ENCODE measurements at places on chromosomes 6 and 20.

DNA sequence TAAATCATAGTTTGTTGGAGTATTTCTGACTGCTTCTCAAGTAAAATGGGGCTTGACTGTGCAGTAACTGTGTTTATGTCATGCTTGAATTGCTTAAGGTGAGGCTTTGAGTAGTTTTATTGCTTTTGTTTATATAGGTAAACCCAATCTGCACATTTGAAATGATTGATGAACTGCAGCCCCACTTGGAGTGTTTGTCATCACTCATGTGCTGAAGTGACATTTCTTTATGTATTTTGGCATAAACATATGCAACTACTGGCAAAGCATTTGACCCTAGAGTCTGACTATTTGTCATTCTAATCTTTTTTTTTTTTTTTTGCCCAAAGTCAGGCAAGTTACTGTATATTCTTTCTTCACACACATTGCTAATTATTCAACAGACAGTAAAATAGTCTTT lies 491.4 kb upstream of the POU3F2 start:
- no peak overlapping the region for H3K4me3 ChIP-seq
- H3K36me3 ChIP-seq = no peaks in the 10 kb centered on the region
- DNase-seq = no peak
- no peaks in the 10 kb centered on the region for H3K27me3 ChIP-seq
- H3K27ac ChIP-seq = no peak overlapping the region
- H3K4me1 ChIP-seq = no peaks in the 10 kb centered on the region

- H3K4me3 ChIP-seq = no peak overlapping the region
- no peaks in the 10 kb centered on the region for H3K4me1 ChIP-seq
- no peaks in the 10 kb centered on the region for H3K36me3 ChIP-seq
- peak; percentile 24 for DNase-seq
Observed at GRCh38 chr20:59810449-59811187, 122.8 kb downstream of the SYCP2 start.

DNA sequence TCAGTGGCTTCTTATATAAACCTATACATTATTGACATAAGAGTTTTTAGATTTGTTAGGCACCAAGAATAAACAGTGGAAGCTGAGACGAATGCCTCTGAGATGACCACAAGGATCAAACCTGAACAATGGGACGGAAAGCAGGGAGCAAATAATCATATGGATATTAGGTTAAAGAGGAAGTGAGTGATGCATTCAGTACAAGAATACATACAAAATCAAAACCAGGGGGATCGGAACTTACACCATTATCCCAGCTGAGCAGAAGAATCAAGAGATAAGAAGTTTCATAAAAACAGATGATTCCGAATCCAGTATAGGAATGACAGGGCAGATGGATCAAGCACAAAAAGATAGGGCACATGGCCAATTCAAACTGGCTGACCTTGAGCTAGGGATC lies 21.9 kb upstream of the CNKSR3 start:
- H3K27me3 ChIP-seq = no peaks in the 10 kb centered on the region
- no peaks in the 10 kb centered on the region for H3K4me1 ChIP-seq
- H3K4me3 ChIP-seq = no peak overlapping the region
- DNase-seq = no peak
- no peaks in the 10 kb centered on the region for H3K36me3 ChIP-seq

DNA sequence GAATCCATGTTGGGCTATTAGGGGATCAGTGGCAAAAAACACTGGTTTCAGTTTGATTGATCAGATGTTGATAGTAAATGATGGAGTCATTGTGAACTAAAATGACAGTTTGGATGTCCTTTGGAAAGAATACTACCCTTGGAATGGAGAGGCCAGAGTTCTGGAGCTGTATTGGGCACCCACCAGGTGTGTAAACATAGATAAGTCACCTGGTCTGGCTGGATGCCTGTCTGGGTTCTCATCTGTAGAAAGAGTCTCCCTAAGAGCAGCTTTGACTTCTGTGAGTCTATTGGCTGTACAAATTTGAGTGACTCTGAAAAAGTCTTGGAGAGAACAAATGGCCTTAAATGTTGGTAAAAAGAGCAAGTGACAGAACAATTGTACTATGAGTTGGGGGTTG lies 115.0 kb downstream of the SCP2D1 start:
- H3K4me1 ChIP-seq = no peaks in the 10 kb centered on the region
- H3K27ac ChIP-seq = no peak overlapping the region
- no peaks in the 10 kb centered on the region for H3K27me3 ChIP-seq
- H3K4me3 ChIP-seq = no peak overlapping the region

DNA sequence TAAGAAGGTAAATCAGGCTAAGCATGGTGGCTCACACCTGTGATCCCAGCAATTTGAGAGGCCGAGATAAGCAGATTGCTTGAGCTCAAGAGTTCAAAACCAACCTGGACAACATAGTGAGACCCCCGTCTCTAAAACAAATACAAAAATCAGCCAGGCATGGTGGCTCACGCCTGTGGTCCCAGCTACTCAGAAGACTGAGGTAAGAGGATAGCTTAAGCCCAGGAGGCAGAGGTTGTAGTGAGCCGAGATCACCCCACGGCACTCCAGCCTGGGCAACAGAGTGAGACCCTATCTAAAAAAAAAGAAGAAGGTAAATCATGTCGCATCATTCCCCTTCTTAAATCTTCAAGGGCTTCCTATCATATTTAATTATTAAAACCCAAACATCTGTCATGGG lies 39.0 kb upstream of the PRND start:
- H3K4me1 ChIP-seq = peaks cover 20% of the 10 kb centered on the region
- H3K27ac ChIP-seq = no peak overlapping the region
- DNase-seq = no peak

- no peaks in the 10 kb centered on the region for H3K27me3 ChIP-seq
- no peak overlapping the region for H3K27ac ChIP-seq
- DNase-seq = no peak
- no peaks in the 10 kb centered on the region for H3K36me3 ChIP-seq
Observed at GRCh38 chr6:51765230-51765629, 322.2 kb downstream of the PKHD1 start.

- no peaks in the 10 kb centered on the region for H3K27me3 ChIP-seq
- no peak for DNase-seq
- H3K4me3 ChIP-seq = no peak overlapping the region
- H3K4me1 ChIP-seq = no peaks in the 10 kb centered on the region
- no peak overlapping the region for H3K27ac ChIP-seq
Observed at GRCh38 chr6:82555801-82556200, 192.2 kb downstream of the TPBG start.

- H3K36me3 ChIP-seq = no peaks in the 10 kb centered on the region
- no peak overlapping the region for H3K27ac ChIP-seq
- no peaks in the 10 kb centered on the region for H3K27me3 ChIP-seq
- no peaks in the 10 kb centered on the region for H3K4me1 ChIP-seq
- H3K4me3 ChIP-seq = no peak overlapping the region
Observed at GRCh38 chr6:123211777-123212545, 215.9 kb downstream of the CLVS2 start.

DNA sequence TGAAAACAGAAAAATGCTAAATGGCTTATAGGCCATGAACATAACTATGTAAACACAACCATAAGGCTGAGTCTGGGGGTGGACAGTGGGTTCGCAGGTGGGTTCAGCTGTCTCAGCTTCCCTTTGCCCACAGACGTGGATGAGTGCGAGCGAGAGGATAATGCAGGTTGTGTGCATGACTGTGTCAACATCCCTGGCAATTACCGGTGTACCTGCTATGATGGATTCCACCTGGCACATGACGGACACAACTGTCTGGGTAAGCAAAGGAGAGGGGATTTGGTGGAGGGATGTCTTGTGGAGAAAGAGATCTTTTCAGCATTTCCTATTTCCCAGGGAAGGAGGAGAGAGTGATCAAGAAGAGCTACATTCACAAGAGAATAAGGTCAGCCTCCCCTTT lies 14.7 kb downstream of the SCUBE3 start:
- no peaks in the 10 kb centered on the region for H3K4me1 ChIP-seq
- no peaks in the 10 kb centered on the region for H3K36me3 ChIP-seq
- DNase-seq = no peak
- H3K4me3 ChIP-seq = no peak overlapping the region
- no peaks in the 10 kb centered on the region for H3K27me3 ChIP-seq

GRCh38 chr6:4129446-4129845 lies 5.9 kb downstream of the ECI2 start:
- H3K4me1 ChIP-seq = peaks cover 8% of the 10 kb centered on the region
- DNase-seq = no peak
- peaks cover 48% of the 10 kb centered on the region for H3K36me3 ChIP-seq

DNA sequence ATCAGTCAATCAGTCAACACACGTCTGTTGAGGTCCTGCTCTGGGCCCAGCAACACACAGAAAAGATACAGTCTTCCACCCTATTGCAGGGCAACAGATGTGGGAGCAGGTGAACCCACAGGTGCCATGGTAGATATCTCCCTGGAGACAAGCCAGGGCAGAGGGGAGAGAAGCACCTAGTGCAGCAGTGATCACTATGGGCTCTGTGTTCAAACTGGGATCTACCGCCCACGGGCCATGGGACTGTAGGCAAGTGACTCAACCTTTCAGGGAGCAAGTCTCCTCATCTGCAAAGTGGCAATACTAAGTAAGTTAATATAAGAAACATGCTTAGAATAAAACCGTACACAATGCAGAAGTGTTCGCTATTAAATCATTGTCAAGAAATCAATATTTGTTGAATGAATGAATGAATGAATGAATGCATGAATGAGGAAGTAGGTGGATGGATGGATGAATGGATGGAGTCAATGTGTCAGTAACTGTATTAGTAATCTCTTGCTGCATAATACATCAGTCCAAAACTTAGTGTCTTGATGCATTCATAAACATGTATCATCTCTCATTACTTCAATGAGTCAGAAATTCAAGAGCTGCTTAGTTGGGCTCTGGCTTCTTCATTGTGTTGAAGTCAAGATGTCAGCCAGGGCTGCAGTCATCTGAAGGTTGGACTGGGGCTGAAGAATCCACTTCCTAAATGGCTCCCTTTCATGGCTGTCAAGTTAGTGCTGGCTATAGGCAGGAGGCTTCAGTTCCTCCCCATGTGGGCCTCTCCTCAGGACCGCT lies 31.9 kb upstream of the NFATC2 start:
- DNase-seq = no peak
- H3K4me1 ChIP-seq = no peaks in the 10 kb centered on the region
- H3K27me3 ChIP-seq = no peaks in the 10 kb centered on the region
- H3K36me3 ChIP-seq = no peaks in the 10 kb centered on the region
- H3K27ac ChIP-seq = no peak overlapping the region
- H3K4me3 ChIP-seq = no peak overlapping the region

GRCh38 chr20:45283551-45284057 lies 23.0 kb upstream of the RBPJL start:
- H3K27ac ChIP-seq = no peak overlapping the region
- no peaks in the 10 kb centered on the region for H3K27me3 ChIP-seq
- no peak overlapping the region for H3K4me3 ChIP-seq
- no peaks in the 10 kb centered on the region for H3K4me1 ChIP-seq
- H3K36me3 ChIP-seq = no peaks in the 10 kb centered on the region

DNA sequence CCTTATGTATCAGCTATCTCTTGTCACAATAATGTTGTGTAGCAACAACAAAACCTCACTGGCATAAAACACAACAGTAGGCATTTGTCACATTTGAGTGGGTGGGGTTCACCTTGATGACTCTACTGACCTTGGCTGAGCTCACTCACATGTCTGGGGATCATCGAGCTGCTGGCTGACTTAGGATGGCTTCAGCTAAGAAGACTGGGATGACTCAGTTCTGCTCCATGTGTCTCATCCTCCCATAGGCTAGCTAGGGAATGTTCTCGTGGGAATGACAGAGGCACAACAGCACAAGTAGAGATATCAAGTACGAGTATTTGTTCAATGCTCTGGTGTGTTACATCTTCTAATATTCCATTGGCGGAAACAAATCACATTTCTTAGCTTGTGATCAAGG lies 167.9 kb downstream of the PLCB1 start:
- H3K36me3 ChIP-seq = no peaks in the 10 kb centered on the region
- DNase-seq = no peak
- no peak overlapping the region for H3K27ac ChIP-seq
- no peak overlapping the region for H3K4me3 ChIP-seq
- no peaks in the 10 kb centered on the region for H3K27me3 ChIP-seq

GRCh38 chr6:37077905-37078296 lies 72.4 kb downstream of the FGD2 start:
- H3K4me3 ChIP-seq = no peak overlapping the region
- peak overlapping the region; percentile 43 for H3K27ac ChIP-seq
- no peaks in the 10 kb centered on the region for H3K27me3 ChIP-seq
- no peaks in the 10 kb centered on the region for H3K36me3 ChIP-seq
- DNase-seq = no peak

- H3K4me1 ChIP-seq = no peaks in the 10 kb centered on the region
- no peak overlapping the region for H3K27ac ChIP-seq
- no peaks in the 10 kb centered on the region for H3K27me3 ChIP-seq
- H3K4me3 ChIP-seq = no peak overlapping the region
- no peak for DNase-seq
Observed at GRCh38 chr6:3124667-3125066, 6.2 kb downstream of the BPHL start.

DNA sequence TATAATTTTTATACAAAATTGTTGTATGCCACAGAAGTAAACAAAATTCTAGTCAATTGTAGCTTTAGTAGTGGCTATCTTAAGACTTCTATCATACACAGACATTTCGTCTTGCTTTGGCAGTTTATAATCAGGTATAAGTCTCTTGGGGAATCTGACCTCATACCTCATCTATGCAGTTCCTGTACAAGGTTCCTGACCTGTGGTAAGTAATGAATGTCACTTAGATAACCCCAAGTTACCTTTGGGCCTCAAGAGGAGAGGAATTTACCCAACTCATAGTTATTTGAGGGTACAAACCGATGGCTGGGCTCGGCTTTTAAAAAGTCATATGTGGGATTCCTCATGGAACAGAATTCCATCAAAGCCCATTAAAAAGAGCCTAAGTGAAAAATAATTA lies 58.8 kb upstream of the UNC93A start:
- no peak overlapping the region for H3K27ac ChIP-seq
- no peaks in the 10 kb centered on the region for H3K36me3 ChIP-seq
- no peak for DNase-seq
- no peaks in the 10 kb centered on the region for H3K4me1 ChIP-seq

- no peak overlapping the region for H3K27ac ChIP-seq
- H3K36me3 ChIP-seq = no peaks in the 10 kb centered on the region
- no peaks in the 10 kb centered on the region for H3K27me3 ChIP-seq
- DNase-seq = no peak
- no peaks in the 10 kb centered on the region for H3K4me1 ChIP-seq
Observed at GRCh38 chr6:76472858-76473257, 400.4 kb upstream of the IMPG1 start.

DNA sequence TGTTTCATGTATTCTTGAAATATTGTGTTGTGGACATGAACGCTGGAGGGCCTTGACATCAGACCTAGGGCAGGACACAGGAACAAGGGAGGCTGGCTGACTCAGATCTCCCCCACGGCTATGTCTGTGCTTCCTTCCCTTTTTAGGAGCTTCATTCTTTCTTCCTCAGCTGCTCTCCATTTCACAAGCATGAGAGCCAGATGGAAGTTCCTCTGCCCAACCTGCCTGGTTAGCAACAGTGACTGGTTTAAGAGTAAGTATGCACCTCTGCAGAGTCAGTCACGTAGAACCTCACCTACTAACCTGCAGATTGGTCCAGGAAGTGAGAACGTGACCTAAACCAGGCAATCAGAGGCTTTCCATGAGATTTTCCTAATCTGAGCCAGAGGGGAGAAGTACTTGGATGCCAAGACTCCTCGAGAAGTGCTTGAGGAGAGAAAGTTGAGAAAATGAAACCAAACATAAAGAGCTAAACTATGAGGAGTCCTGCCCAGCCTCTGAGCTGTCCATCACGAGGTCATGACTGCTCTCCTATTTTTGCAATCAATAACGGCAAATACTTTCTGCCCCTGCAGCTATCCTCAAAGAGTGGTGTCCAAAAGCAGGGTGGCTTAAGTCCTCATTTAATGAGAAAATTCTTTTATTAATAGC lies 465.2 kb upstream of the CITED2 start:
- H3K36me3 ChIP-seq = no peaks in the 10 kb centered on the region
- peak; percentile 70 for DNase-seq
- H3K27me3 ChIP-seq = no peaks in the 10 kb centered on the region
- no peak overlapping the region for H3K4me3 ChIP-seq
